Adrenal gland (tissue), 19 donors: ENCODE measurements at places on chromosomes 13 and 19.

GRCh38 chr13:36450534-36450933 is 18.2 kb downstream of the CCNA1 start:
- DNase-seq = no peak

DNA sequence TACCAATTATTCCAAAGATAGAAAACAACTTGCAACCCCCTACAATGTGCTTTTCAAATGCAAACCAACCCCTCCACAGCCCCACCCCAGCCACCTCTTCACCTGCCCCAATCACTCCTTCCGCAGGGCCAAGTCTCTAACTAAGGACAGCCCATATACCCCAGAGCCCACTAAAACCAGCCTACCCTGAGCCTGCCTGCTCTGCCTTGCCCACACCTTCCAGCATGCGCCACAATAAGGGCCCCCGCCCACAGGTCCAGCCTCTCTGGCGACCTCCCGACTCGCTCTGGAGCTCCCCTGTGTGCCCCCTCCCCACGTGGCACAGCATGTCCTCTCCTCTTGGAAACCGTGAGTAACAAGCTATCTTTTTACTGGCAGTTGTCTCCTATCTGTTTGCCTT is 42.8 kb upstream of the MEDAG start:
- no peak for DNase-seq

DNA sequence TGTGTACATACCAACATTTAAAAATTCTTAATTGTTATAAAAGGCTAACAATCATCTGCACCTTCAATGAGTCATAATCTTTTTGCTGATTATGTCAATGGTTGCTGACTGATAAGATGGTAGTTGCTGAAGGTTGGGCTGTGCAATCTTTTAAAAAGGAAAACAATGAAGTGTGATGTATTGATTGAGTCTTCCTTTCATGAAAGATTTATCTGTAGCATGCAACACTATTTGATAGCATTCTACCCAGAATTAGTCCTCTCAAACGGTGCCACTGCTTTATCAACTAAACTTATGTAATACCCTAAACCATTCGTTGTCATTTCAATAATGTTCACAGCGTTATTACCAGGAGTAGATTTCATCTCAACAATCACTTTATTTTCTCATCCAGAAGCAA is 2360.6 kb downstream of the PCDH9 start:
- DNase-seq = no peak

DNA sequence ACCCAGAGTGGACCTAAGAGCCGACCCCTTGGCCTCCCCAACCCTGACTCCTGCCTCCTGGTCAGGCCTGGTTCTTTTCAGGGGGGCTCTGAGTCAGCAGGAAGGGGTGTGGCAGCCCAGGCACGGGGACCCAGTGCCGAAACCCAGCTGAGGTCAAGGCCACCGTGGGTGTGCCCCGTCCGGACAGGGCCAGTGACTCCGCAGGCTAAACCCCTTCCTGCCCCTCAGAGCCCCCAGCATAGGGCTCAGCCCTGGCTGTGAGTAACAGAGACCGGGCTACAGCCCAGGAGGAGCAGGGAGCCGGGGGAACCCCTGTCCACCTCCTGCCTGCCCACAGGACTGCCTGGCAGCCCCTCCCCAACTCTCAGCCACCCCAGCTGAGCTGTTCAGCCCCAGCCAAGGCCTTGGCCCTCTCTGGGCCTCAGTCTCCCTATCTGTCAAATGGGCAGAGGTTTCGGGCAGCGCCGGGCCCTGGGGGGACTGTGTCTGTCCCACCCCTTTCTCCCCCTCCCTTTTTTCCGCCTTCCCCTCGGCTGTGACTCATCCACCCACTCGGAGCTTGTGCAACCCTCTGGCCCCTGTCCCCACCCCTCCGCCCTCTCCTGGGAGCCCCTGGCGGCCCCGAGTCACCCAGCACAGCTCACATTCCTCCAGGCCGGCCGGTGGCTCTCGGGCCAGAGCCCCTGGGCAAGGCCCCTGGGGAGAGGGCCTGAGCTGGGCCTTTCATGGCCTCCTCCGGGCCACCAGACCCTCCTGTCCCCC is 8.6 kb downstream of the ZBTB7A start:
- DNase-seq = peak; percentile 97

DNA sequence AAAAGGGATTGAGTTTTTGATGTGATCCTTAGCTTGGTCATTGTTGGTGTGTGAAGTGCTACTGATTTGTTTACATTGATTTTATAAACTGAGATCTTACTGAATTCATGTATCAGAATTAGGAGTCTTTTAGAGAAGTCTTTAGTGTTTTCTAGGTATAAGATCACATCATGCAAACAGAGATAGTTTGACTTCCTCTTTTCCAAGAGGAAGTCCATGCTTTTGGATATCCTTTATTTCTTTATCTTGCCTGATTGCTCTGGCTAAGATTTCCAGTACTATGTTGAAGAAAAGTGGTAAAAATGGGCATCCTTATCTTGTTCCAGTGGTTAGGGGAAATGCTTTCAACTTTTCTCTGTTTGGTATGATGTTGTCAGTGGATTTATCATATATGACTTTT is 561.2 kb upstream of the SLITRK1 start:
- DNase-seq = no peak

DNA sequence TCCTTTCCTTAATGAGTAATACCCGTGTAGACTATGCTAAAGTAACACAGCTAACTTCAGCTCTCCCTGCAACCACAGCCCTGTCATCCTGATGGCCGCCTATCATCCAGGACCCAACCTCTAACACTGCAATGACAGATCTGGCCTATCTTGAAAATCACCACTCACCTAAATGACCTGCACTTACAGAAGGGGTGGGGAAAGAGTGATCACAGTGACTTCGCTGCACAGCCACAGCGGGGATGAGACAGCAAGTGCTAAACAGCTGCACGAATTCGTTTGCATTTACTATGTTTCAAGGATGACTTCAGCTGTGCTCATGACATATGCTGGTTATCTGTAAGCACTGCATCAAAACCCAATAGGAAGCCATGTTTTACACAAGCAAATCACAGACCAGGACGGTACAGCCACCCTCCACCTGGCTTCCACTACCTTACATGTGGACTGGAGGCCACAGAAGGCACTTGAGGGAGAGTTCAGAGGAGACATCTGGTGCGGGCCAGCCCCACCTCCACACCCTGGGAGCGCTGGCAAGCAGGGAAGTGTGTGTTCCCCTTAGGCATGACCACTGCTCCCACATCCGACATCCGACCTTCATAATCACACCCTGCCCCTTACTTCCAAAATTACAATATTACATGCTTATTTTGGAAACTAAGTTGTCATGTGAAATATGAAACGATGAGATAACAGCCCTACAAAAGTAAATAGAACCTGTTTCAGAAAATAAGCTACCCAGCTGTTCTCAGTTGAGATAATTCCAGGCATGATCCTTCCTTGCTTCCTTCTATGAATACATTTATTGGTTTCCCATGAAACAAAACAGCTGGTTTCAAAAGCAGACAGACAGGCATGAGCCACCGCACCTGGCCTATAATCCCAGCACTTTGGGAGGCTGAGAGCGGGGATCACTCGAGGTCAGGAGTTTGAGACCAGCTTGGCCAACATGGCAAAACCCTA is 95.7 kb downstream of the STK24 start:
- no peak for DNase-seq
